ENCODE measurements at places on chromosomes 1 and 21.

DNA sequence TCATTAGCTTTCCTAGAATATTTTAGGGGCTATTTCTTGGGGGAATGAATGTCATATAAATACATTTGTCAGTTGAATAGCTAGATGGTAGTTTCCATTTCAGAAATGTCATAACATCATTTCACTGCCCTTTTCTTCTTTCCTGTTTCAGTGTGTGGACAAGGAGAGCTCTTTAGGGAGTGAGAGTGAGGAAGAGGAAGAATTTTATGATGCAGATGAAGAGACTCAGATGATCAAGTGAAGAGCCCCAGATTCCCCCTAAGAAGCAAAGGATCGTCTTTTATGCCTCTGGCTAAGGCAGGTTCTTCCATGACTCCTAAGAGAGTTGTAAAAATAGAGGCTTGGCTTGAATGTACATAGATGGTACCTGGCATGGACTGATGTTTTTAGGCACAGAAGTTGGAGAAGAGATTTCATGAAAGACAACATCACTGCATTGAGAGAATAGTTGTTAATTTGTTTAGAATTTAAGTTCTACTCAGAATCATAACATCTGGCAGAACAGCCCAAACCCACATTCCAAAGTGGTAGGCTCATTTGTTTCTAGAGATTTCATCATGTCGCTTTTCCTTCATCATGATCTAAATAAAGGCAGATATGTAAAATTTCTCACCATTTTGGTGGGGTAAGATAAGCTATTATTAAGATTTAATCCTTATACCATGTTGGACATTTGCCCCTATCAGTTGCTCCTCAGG is 44.2 kb upstream of the MAB21L3 start:
- no peak for DNase-seq

GRCh38 chr1:45677751-45678245 is 8.5 kb downstream of the GPBP1L1 start:
- DNase-seq = no peak

GRCh38 chr21:28253961-28254360 is 738.7 kb downstream of the LTN1 start:
- DNase-seq = no peak

DNA sequence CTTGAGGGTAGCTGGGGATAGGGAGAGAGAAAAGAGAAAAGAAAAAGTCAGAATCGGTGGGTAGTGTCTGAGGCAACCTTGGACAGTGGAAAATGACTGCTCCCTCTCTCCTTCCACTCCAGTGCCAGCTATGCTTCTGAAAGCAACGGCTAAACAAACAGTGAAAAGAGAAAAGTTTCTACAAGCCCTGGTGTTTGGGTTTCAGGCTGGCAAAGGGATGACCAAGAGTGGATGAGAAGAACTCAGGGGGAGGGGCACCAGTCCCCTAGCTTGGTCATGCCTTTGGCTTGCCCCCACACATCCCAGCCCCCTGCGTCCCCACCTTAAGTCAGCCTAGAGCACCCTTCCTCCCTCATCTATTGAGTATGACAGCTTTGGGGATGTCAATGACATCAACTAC is 8.6 kb downstream of the IL22RA1 start:
- no peak for DNase-seq

DNA sequence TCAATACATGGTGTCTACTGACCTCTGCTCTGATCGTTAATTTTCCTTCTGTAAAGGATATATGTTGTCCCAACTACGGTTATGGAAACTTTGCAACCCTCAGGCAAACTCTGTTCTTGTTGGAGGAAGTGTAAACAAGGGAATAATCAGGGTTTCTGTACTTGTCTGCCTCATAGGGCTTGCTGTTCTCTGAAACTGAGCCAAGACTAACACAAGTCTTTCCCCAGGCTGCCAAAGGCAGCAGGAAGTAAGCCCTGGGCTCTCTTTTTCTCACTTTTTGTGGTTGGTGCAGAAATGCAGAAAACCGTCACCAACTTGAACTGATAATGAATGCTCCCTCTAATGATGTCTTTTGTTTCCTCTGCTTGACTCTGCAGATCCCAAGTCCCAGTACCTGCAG is 7.6 kb downstream of the CYP4X1 start:
- DNase-seq = no peak

GRCh38 chr1:233843525-233844204 is 60.8 kb upstream of the SLC35F3 start:
- no peak for DNase-seq

GRCh38 chr1:240100371-240100934 is 8.8 kb downstream of the FMN2 start:
- no peak for DNase-seq

GRCh38 chr1:79215311-79215710 is 208.8 kb upstream of the ADGRL4 start:
- no peak for DNase-seq

DNA sequence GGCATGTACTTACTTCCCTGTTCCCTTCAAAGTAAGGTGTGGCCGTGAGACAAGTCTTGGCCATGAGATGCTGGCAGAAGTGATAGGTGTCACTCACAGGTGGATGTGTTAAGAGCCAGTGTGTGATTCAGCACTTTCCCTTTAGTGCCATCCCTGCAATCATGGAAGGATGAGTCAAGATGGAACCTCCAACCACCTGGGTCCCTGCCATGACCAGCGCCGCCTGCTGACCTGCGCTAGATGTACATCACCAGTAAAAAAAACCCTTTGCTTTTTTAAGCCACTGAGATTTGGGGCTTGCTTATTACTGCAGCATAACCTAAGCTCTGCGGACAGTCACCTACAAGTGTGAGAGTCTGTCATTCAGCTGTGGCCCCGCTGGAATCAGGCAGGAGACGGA is 71.7 kb downstream of the TOMM20 start:
- DNase-seq = no peak
